ENCODE measurements at places on chromosomes 2 and 18.

DNA sequence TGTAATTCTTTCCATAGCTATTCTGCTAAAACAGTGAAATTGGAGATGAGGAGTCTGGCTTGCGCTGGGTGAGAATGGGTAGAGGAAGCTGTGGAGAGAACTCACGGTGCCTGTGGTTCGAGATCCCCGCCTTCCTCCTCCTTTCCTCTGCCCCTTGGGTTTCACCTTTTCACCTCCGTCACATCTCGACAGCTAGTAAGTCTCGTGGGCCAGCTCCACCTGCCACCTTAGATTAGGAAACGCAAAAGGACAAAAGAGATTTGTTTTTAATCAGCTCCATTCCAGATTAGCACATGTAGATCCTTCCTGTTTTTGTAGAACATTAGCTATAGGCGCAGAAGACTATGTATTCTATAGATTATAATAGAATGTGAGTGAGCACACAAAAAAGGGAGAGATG, 20.6 kb downstream of the TRIB2 start:
- no peak for DNase-seq

GRCh38 chr2:221426929-221427328, 145.2 kb downstream of the EPHA4 start:
- DNase-seq: no peak

GRCh38 chr2:64173156-64174135, 29.2 kb upstream of the PELI1 start:
- DNase-seq: no peak

DNA sequence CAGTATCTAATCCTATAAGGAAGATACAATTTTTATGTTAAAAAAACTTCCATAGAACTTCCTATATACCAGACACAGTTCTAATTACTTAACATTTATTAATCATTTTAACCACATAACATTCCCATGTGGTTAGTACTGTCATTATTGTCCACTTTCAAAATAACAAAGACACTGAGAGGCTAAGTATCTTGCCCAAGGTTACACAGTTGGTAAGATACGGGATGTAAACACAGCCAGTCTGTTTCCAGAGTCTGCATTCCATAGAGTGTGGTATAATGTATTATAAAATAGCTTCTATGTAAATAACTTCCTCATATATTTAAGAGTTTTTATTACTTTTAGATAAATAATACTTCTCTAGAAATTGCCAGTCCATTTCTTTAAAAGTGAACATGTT, 383.3 kb upstream of the ETAA1 start:
- no peak for DNase-seq

- DNase-seq: no peak
Measured at GRCh38 chr2:226151157-226151556, 648.5 kb downstream of the IRS1 start.

DNA sequence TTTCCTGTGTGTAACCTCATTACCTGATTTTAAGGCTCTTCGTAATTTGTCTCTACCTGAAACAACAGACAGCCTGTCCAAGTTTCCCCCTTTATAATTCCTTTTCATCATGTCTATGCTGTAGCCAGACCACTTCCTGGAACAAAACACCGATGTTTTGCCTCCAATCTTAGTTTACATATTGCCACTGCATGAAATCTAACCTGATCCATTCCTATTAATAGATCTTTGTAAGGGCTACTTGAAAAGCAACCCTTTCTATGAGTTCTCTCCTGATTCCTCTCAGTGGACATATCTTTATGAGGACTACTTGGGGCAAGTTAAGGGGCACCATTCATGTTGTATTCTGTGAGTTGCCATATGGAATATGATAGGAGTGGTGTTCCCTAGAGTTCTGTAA, 30.9 kb downstream of the ZNF638 start:
- DNase-seq: no peak

DNA sequence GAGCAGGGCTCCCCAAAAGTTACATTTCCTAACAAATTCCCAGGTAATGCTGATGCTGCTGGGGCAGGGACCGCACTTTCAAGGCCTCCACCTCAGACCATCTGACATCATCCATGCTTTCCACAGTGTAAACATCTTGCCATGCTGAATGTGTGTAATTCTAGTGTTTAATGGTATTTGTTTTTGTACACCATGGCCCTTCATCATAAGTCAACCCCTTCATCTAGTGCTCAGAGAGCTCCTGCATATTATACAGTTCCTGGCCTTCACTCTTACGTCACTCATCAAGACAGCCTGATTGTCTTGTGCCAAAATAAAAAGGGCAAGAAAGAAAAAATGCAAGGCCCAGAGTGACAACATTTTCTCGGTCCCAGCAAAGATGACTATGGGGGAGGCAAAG, 77.5 kb upstream of the ZFP36L2 start:
- no peak for DNase-seq

- peak; percentile 51 for DNase-seq
Measured at GRCh38 chr18:9869715-9870430, 15.9 kb upstream of the TXNDC2 start.

DNA sequence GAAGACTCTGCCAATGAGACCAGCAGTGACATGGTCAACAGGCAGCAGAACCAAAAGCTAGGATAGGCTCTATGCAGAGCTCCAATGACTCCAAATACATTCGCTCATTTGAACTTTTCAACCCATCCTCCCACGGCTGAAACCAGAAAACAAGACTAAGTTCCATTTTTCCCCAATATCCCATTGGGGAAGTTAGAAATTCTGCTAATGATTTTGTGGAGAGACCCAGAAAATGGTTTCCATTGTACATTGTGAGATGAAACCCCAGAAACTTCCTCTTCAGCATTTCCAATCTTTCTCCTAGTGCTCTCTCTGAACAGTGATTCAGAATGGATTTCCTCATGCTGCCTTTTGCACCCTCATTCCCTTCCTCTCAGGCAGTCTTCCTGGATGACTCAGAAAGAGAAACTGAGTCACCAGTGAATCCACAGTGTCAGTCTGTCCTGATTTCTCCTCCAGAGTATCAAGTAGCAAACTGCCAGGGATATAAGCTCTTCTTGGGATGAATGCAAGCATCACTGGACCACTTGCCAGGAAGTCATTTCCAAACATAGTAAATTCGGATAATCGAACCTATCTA, 467.7 kb upstream of the ID2 start:
- DNase-seq: no peak

GRCh38 chr2:219727771-219728429, 100.5 kb downstream of the SLC4A3 start:
- DNase-seq: peak; percentile 33

- peak; percentile 10 for DNase-seq
Measured at GRCh38 chr18:2538844-2539243, 32.5 kb downstream of the METTL4 start.

DNA sequence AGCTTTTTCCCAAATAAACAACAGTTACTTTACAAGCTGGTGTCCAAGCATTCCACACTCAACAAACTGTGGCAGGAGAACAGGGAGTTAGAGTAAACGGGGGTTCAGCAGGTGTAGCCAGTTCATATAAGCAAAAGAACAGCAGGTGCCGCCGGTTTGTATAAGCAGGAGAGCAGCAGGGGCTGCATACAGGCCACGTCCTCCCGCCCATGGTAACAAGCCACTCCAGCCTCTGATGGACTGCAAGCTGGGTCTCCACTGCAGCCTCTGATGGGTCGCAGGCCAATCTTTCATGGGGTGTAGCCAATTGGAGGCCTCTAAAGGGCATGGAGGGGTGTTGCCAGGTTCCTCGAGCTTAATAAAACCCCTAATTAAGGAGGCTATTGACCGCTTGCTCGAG, 189.3 kb downstream of the ANKRD30B start:
- DNase-seq: no peak

GRCh38 chr2:224308272-224308911, 93.5 kb downstream of the FAM124B start:
- DNase-seq: no peak

- no peak for DNase-seq
Measured at GRCh38 chr18:42242758-42243157, 287.7 kb downstream of the PIK3C3 start.

DNA sequence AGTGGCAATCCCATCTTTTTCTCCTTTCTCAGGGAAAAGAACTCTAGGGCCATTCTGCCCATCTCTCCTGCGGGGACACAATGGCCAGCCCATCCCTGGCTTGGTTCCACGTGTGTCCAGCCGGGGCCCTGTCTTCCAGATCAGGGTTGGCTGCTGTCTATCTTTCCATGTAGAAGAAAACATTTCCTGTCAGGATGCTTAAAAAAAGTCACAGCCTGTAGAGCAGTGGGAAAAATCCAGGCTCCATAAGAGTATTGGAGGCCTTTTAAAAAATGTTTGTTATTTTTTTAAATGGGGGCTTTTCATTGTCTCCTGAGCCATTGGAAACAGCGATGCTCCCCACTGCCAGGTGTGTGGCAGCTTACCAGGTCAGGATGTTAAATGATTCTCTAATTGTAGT, 105.6 kb downstream of the TGFA start:
- no peak for DNase-seq

- DNase-seq: no peak
Measured at GRCh38 chr2:233081232-233081730, 21.1 kb downstream of the INPP5D start.

GRCh38 chr2:218754201-218754600, 27.7 kb upstream of the CYP27A1 start:
- DNase-seq: no peak

GRCh38 chr18:5720132-5720531, 175.2 kb downstream of the TMEM200C start:
- no peak for DNase-seq

DNA sequence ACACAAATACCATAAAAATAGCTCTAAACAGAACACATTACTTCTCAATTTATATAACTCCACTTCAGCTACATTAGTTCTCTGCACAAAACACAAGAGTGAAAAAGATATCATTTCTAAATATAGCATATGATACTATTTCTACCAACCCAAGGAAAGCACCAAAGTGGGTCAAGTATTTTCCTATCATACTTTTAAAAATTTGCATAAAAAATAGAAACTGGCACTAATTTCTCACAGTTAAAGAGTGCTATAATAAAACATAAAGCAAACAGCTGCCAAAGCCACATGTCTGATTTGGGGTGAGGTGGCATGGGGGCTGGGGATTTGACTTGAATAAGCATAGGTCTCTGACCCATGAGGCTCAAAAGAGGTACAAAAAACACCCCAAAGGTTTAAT, 61.5 kb downstream of the BARD1 start:
- no peak for DNase-seq

DNA sequence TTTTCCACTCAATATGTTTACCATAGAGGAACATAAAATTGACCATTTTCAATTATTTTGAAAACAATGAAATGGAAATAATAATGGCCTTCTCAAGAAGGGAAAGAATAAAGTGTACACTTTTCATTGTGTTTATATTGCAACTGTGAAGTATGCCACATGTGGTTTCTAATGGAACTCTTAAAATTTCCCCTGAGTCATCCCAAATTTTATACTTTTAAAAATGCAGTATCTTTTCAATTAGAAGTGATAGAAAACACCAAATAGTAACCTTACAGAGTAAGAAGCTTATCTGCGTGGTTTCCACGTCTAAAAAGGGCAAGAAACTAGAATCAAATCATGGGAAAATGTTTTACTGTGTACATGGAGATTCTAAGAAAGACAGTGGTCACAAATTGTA, 70.0 kb downstream of the SCG2 start:
- DNase-seq: peak; percentile 33

DNA sequence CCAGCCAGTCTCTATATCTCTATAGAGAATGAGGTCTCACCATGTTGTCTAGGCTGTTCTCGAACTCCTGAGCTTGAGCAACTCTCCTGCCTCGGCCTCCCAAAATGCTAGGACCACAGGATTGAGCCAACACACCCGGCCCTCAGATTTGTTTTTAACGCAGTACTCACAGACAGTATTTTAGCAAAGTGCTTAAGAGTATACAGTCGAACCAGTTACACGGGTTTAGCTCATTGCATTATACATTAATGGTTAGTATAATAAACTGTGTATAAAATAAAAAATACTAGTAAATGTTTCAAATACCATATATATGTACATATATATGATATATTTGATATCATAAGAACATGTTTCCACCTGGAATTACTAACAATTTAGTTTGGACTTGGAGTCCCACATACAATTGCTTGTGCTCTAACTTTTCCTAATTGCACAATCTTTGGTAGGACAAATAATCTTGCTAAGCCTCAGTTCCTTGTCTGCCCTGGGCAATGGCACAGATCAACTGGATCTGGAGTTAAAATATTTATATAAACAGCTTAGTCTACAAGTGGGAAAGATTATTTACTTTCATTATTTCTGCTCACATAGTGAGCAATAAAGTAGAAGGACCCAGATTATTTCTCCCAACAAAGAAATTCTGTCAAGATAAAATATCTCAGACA, 508.9 kb upstream of the LRATD1 start:
- no peak for DNase-seq

GRCh38 chr18:79896738-79897137, 54.7 kb downstream of the SLC66A2 start:
- DNase-seq: no peak

- DNase-seq: no peak
Measured at GRCh38 chr2:217740756-217741155, 262.0 kb downstream of the TNS1 start.

DNA sequence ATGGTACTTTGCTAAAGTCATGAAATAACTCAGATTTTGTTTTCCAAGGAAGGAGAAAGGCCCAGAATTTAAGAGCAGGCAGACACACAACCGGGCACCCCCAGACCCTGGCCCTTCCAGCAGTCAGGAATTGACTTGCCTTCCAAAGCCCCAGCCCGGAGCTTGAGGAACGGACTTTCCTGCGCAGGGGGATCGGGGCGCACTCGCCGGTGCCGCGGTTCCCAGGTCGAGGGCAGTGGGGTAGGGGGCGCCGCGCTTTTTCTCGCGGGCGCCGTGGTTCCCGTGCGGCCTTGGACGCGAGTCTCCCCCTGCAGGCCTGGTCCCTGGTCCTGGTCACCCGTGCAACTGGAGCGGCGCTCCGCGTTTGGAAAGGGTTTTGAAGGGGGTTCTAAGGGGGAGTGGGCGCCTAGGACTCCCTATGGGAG, 1.2 kb downstream of the ZNF236 start:
- DNase-seq: no peak

DNA sequence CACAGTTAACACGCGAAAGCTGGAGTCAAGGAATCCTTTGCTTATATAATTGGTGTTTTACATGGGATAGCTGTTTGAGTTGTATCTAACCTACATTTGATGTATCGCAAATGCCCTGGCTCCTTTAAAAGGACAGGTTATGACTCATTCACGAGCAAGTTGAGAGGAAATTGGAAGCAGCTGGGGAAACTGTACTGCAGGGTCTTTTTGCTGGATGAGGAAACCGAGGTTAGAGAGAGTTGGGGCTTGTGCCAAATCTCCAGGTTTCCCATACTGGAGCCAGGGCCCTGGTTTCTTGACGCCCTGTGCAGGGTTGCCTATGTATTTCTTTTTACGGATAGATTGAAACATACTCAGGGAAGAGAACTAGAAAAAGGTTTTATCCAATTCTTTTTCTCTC, 60.0 kb upstream of the SPTBN1 start:
- peak; percentile 45 for DNase-seq
